ENCODE measurements at places on chromosomes 12 and 14. TPM values are rescaled to one million over a fixed set of nuclear protein-coding genes. Genes with fewer than 3 reads are reported as not detected.

The TMCC3 gene
- 0.79 TPM for polyA plus RNA-seq

The GDF11 gene
- 13.5 TPM for polyA plus RNA-seq

The GUCY2C gene
- polyA plus RNA-seq: 0.07 TPM

The LYZ gene
- polyA plus RNA-seq: not detected

The A2M gene
- 104 TPM for polyA plus RNA-seq

The AMDHD1 gene
- polyA plus RNA-seq: not detected

The ARMH4 gene
- 78.1 TPM for polyA plus RNA-seq

The AGAP2 gene
- 0.10 TPM for polyA plus RNA-seq

The SIX6 gene
- not detected for polyA plus RNA-seq

The HIF1A gene
- polyA plus RNA-seq: 119 TPM

The HNF1A gene
- polyA plus RNA-seq: not detected
